ENCODE measurements at places on chromosomes 5 and 9.

GRCh38 chr5:134394932-134395331 is 16.7 kb downstream of the CDKN2AIPNL start:
- no peak for DNase-seq

GRCh38 chr9:73170185-73170957 is 18.7 kb downstream of the ANXA1 start:
- DNase-seq: no peak

GRCh38 chr9:104906441-104907277 is 21.3 kb downstream of the ABCA1 start:
- DNase-seq: no peak

DNA sequence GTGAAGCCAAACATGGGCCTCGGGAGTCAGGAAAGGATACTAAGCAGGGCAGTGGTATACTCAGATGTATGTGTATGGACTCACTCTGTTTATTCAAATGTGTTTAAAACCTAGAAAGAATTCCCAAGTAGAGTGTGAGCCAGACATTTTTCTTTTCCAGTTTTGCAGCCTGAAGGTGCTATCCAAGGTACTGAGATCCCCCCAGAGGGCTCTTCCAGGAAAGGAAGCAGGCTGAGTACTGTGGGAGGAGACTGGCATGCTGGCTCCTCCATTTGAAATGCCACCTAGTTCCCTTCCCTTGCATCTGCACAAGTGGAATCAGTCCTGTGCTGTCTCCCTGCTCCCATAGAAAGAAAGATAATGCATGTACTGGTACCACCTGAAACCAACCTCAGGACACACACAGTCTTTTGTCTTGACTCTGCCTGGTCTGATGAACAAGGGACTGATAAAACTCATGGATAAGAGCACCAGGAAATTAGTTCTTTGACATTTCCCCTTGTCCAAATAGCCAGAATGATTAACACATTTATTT is 85.9 kb downstream of the HRH2 start:
- no peak for DNase-seq

GRCh38 chr5:142253938-142254337 is 70.9 kb downstream of the SPRY4 start:
- no peak for DNase-seq

- DNase-seq: no peak
Measured at GRCh38 chr5:83866181-83866580, 145.5 kb upstream of the HAPLN1 start.

DNA sequence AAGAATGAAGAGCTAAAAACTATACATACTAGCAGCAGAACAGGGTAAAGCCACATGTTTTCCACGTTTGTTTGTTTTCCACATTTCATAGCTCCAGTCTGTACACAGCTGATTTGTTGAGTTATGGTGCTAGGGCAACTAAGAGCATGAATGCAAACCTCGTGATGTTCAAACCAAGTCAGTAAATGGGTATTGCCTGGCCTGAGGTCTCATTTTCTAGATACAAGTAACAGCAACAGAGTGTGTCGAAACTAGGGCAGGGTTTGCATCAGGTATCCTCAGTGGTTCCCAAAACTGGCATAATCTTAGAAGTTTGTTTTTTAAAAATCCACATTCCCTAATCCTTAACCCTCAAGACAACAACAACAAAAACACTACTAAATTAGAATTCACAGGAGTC is 89.3 kb downstream of the CEMIP2 start:
- no peak for DNase-seq

DNA sequence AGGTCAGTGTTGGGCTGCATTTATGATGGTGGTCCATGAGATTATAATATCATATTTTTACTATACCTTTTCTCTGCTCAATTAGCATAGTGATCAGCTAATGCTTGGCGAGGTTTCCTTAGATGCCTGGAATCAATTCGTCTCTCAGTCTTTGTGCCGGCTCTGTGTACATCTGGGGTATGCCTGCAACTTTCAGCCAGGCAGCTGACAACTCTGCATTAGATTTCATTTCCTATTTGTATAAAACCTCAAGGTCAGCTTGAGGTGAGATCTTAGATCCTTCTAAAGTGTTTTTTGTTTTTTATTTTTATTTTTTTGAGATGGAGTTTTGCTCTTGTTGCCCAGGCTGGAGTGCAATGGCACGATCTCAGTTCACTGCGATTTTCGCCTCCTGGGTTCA is 86.8 kb downstream of the MELK start:
- DNase-seq: no peak

DNA sequence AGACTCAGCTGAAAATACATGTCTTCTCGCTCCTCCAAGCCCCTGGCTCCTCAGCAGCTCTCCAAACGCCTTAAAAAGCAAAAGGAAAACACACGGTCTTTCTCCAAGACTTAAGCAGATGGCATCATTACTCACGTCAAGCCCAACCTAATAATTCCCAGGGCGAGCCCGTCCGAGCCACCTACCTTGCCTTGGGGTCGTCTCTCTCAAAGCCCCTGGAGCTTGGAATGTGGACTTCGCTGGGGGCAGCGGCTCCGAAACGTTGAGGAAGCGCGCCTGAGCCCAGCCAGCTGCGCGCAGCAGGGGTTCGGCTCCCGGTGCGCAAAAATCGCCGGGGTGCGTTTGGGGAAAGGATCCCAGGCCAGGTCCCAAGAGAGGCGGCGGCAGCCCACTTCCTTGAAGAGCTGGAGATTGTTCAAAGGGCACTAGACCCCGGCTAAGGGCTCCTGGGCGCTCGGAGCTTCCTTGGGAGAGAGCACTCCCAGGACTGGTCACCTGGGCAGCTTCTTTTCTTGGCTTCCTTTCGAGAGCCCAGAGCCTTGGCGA is 395 bp downstream of the DRD1 start:
- no peak for DNase-seq

DNA sequence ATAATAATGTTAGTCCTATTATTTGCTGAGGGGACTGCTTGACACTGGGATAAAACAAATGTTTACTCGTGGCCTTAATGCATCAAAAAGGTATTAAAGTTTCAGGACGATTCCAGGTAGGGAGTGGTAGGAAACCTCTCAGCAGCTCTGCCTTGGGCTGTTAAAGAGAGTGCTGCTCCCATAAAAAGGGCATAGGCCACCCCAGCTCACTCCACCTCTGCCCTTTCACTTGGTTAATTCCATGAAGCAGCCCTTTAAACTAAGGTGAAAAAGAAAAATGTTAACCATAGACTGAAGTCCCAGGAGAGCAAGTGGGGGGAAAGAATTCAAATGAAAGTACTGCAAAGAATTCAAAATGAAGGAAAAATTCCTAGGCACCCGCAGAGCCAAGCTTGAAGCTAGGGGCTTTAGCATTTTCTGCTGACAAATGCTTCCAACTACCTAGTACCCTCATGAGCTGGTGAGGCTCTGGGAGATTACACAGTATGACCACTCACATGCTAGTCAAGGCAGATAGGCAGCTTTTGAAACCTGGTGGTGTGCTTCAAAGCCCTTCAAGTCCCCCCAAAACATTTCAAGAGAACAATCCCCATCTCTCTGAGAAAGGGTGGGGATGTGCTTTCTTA is 8.5 kb downstream of the KLF9 start:
- DNase-seq: no peak

DNA sequence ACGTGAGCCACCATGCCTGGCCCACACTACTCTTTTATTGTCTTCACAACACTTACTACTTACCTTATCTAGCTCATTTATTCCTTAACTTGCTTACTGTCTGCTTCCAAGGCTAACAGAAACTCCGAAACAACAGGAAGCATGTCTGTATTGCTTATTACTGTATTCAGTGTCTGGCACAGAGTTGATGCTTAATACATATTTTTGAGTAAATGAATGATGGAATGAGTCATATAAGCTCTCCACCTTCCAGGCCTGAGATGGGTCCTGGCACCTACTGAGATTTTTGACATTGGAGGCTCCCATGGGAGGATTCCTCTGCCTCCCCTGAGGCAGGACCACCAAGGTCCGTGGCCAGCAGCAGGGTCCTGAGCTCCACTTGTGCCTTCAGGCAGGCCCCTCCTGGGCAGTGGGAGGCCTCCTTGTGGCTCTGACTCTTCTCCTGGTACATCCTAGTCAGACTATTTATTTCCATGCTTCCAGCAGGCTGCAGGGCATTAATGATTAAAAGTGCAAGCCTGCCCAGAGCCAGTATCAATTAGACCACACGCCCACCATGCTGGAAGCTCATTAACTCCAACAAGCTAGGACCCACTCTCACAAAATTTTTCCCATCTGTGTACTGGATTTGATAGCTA is 76.5 kb upstream of the CTNNA1 start:
- DNase-seq: no peak

DNA sequence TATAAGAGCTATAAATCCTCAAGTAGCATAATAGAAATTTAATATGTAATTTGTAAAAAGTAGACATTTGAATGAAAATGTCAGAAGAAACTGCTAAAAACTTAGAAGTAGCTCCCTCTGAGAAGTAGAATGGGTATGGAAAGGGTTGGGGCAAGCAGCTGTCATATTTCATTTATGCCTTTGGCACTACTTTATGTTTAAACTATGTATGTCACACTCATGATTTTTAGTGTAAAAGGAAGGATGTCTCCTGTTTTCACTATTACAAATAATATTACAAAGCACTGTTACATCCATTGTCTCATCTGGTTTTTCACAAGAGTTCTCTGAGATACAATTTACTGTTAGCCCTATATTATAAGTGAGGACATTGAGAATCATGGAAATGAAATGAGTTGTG is 96.3 kb upstream of the ZNF462 start:
- no peak for DNase-seq

DNA sequence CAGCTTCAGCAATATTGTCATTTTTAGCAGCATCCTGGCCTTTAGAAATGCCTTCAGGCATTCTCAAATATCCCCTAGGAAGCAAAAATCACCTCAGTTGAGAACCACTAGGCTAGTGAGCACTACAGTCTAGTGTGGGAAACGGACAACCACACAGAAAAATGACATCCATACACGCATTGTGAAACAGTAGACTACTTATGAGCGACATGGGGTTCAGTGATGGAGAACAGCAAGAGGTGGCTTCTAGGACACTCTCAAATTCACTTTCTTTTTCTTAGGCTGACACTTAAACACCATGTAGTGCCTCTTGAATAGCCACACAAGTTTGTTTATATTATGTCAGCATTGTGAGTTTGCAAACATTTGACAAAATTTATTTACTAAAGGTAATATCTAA is 203.0 kb downstream of the KDM4C start:
- DNase-seq: no peak

Measured in brain pericyte (primary cell).